Activated CD4-positive, alpha-beta memory T cell treated with anti-CD3 and anti-CD28 coated beads for 36 hours (primary cell): ENCODE measurements at places on chromosomes 1 and 21.
A peak's percentile ranks its signal among the peaks of the same experiment; 100 is the strongest.

GRCh38 chr1:235503403-235504121 lies 690 bp downstream of the B3GALNT2 start:
- peak; percentile 48 for DNase-seq
- no peaks in the 10 kb centered on the region for H3K27me3 ChIP-seq
- H3K4me3 ChIP-seq, result peak overlapping the region; percentile 89
- peaks cover 32% of the 10 kb centered on the region for H3K4me1 ChIP-seq
- no peaks in the 10 kb centered on the region for H3K36me3 ChIP-seq
- H3K27ac ChIP-seq, result peak overlapping the region; percentile 55

GRCh38 chr1:6603238-6603914 lies 707 bp upstream of the KLHL21 start:
- DNase-seq, result peak; percentile 71
- H3K4me3 ChIP-seq, result peak overlapping the region; percentile 75
- H3K27me3 ChIP-seq, result no peaks in the 10 kb centered on the region
- peak overlapping the region; percentile 97 for H3K27ac ChIP-seq
- H3K36me3 ChIP-seq, result peaks cover 25% of the 10 kb centered on the region

GRCh38 chr1:63675420-63675931 lies 82.3 kb downstream of the PGM1 start:
- no peak for DNase-seq
- no peaks in the 10 kb centered on the region for H3K4me1 ChIP-seq
- no peak overlapping the region for H3K27ac ChIP-seq
- H3K4me3 ChIP-seq, result no peak overlapping the region
- no peaks in the 10 kb centered on the region for H3K27me3 ChIP-seq
- peaks cover 5% of the 10 kb centered on the region for H3K36me3 ChIP-seq

DNA sequence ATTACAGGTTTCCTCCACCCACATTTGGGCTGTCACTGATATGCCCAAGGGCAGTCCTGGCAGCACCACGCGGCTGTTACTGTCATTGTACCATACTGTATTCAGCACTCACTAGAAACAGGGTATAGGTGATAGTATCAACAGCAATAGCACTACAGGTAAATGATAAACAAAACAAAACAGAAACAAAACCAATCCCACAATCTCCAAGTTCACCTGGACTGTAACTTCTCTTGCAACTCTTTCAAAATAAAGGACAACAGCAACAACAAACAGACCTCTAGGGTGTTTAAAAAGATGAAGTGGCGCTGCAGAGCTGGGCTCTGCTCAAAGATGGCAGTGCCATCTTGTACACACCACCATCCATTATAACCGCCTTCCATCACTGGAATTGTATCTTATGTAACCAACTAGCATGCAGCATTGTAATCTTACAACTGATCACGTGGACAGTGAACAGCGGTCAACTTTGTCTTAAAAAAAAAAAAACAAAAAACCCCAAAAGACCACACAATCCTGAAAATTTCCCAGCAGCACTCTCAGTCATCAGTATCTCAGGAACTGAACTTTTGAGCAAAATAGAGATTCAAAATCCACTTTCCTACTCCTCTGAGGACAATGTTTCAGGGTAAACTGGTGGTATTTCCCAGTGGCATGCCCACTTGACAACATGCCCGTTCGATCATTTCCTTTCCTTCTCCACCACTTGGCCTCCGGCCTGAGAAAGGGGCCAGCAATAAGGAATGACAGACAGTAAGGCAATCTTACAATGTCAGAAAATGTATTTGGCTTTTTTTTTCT lies 3.8 kb downstream of the IRF2BP2 start:
- peaks cover 5% of the 10 kb centered on the region for H3K27me3 ChIP-seq
- peak; percentile 61 for DNase-seq
- peak overlapping the region; percentile 100 for H3K27ac ChIP-seq
- H3K4me3 ChIP-seq, result peak overlapping the region; percentile 96

DNA sequence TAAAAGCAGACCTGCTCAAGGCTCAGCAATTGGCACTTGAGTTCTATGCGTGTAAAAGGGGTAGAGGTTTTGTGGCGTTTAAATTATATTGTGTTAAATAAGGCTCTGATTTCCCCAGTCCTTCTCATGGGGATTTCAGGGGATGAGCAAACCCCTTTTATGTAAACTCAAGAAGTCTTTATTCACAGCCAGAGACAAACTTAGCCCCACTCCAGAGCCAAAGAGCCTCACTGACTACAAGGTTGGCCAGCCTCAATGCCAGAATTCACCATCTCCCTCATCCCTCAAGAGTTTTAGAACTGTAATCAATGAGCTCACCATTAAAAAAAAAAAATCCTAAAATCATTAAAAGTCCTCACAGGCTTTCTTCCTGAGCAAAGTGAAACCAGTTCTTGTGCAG lies 107.8 kb downstream of the SLC30A10 start:
- no peak overlapping the region for H3K27ac ChIP-seq
- H3K4me3 ChIP-seq, result no peak overlapping the region
- no peaks in the 10 kb centered on the region for H3K36me3 ChIP-seq

- H3K36me3 ChIP-seq, result no peaks in the 10 kb centered on the region
- no peak overlapping the region for H3K27ac ChIP-seq
- peaks cover 10% of the 10 kb centered on the region for H3K27me3 ChIP-seq
- no peak overlapping the region for H3K4me3 ChIP-seq
These were observed 13.3 kb downstream of the DLGAP3 start for GRCh38 chr1:34916104-34916503.
